ENCODE measurements at places on chromosomes 2 and 18.

- no peak for DNase-seq
These were observed 79.3 kb downstream of the ASAP2 start for GRCh38 chr2:9285921-9286320.

- DNase-seq = no peak
These were observed 2.1 kb downstream of the ARID5A start for GRCh38 chr2:96538487-96539214.

DNA sequence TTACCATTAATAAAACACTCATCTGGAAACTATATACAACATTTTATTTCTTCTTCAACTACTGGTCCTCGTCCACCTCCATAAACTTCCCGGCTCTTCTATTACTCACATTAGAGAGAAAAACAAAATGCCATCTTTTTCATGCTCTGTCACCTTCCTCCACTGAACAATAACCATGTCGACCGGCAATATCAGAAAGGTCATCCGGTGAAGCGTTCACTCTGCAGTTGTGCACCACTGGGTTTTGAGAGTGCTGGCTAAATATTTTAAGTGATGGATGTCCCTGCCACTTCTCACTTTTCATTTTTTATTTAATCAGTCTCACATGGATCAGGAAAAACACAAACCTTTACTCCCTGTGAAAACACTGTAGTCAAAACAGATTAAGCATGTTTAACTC lies 48.2 kb downstream of the SPP2 start:
- no peak for DNase-seq

DNA sequence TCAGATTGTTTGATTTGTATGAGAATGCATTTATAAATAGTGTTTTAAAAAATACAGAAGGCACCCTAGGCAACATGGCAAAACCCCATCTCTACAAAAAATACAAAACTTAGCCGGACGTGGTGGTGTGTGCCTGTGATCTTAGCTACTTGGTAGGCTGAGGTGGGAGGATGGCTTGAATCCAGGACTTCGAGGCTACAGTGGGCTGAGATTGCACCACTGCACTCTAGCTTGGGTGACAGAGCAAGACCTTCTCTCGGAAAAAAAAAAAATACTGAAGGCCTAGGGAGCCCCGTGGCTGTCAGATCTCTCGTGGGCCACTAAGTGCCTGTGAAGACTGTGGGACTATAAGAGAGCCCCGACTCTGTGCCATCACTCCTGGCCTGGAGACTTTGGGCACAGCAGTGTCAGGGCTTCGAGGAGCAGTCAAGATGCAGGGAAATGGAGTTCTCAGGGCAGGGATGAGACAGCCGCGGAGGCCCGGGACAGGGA lies 40.5 kb downstream of the MYO7B start:
- no peak for DNase-seq

All from OCI-M1 (cell line).